ENCODE measurements at places on chromosomes 12 and 14. TPM values are rescaled to one million over a fixed set of nuclear protein-coding genes. Genes with fewer than 3 reads are reported as not detected.

DNA sequence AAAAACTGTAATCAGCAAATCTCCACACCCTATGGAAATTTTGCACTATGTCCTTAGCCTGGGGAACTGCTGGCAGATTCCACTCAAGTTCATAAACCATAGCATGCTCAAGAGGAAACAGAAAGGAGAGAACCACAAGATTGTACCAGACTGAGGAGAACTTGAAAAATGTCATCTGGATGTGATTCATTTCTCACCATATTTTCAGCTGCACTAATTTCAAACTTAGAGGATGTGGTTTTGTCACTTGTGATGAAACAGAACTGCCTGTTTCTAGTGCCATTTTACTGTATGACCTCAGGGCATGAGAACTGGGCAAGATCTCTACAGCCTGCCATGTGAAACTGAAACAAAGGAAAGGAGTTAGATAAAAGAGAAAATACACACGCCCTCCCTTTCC, 1493.1 kb upstream of the FLRT2 start:
- peak; percentile 0 for DNase-seq

Gene KCNC2
- not detected for total RNA-seq

Gene TOMM20L
- not detected for total RNA-seq

Gene CYP27B1
- total RNA-seq: 42.1 TPM

All from mammary epithelial cell (primary cell).